ENCODE measurements at places on chromosomes 5 and 9. TPM values are rescaled to one million over a fixed set of nuclear protein-coding genes. Genes with fewer than 3 reads are reported as not detected.

NRARP gene
- 1.4 TPM for polyA plus RNA-seq

IQGAP2 gene
- 4.0 TPM for polyA plus RNA-seq

PSAT1 gene
- 16.9 TPM for polyA plus RNA-seq

MVB12B gene
- 47.5 TPM for polyA plus RNA-seq

CARD9 gene
- polyA plus RNA-seq = 0.77 TPM

PCDHGA9 gene
- polyA plus RNA-seq = not detected

PCDHA3 gene
- polyA plus RNA-seq = 3.0 TPM

ARSI gene
- polyA plus RNA-seq = not detected

NREP gene
- 3,611 TPM for polyA plus RNA-seq

OR1J2 gene
- not detected for polyA plus RNA-seq

NME5 gene
- 17.0 TPM for polyA plus RNA-seq

CFAP77 gene
- polyA plus RNA-seq = not detected

FOXD4L4 gene
- polyA plus RNA-seq = not detected

SLIT3 gene
- 0.06 TPM for polyA plus RNA-seq

PAIP1 gene
- polyA plus RNA-seq = 276 TPM

CD274 gene
- 0.16 TPM for polyA plus RNA-seq

FYB1 gene
- not detected for polyA plus RNA-seq

C5orf46 gene
- polyA plus RNA-seq = not detected

SNAPC3 gene
- polyA plus RNA-seq = 107 TPM

BTNL9 gene
- 18.7 TPM for polyA plus RNA-seq

LAMC3 gene
- polyA plus RNA-seq = 0.04 TPM

DIRAS2 gene
- 26.7 TPM for polyA plus RNA-seq

KLF9 gene
- polyA plus RNA-seq = 0.60 TPM

ADRB2 gene
- not detected for polyA plus RNA-seq

PCDHA9 gene
- polyA plus RNA-seq = 0.56 TPM

ZNF879 gene
- 21.0 TPM for polyA plus RNA-seq

TEK gene
- not detected for polyA plus RNA-seq

FRRS1L gene
- 20.4 TPM for polyA plus RNA-seq

RAB3C gene
- polyA plus RNA-seq = 94.3 TPM

PCDHGA3 gene
- 0.26 TPM for polyA plus RNA-seq

OR1L4 gene
- not detected for polyA plus RNA-seq

LCN9 gene
- polyA plus RNA-seq = 2.5 TPM

DDX46 gene
- polyA plus RNA-seq = 46.8 TPM

THBS4 gene
- polyA plus RNA-seq = 6.3 TPM

PLPPR1 gene
- polyA plus RNA-seq = 135 TPM

TOR4A gene
- polyA plus RNA-seq = 0.70 TPM

BHMT gene
- polyA plus RNA-seq = not detected

ADGRD2 gene
- polyA plus RNA-seq = not detected

ROR2 gene
- 0.74 TPM for polyA plus RNA-seq

CNTFR gene
- polyA plus RNA-seq = 19.0 TPM

MEF2C gene
- 30.2 TPM for polyA plus RNA-seq

JAK2 gene
- polyA plus RNA-seq = 19.7 TPM

PPP2R2B gene
- polyA plus RNA-seq = 250 TPM

PCDHA5 gene
- polyA plus RNA-seq = 1.4 TPM

PCDHA4 gene
- polyA plus RNA-seq = 43.6 TPM

EMB gene
- polyA plus RNA-seq = 10.8 TPM

PRDM9 gene
- polyA plus RNA-seq = not detected
